ENCODE measurements at places on chromosomes 1 and 21. TPM values are rescaled to one million over a fixed set of nuclear protein-coding genes. Genes with fewer than 3 reads are reported as not detected.

Gene MNDA
- 1.6 TPM for total RNA-seq

Gene CYP4A22
- total RNA-seq, result not detected

Gene TRAF3IP3
- not detected for total RNA-seq

Gene ZBTB8A
- 11.0 TPM for total RNA-seq

Gene AADACL4
- 0.14 TPM for total RNA-seq

Gene EPHA10
- not detected for total RNA-seq

Gene CPLANE2
- total RNA-seq, result 5.1 TPM

Gene ILDR2
- total RNA-seq, result not detected

Gene GUCA2A
- total RNA-seq, result not detected

Gene KRTAP12-2
- not detected for total RNA-seq

Gene RGS1
- 10.7 TPM for total RNA-seq

Gene UBL4B
- not detected for total RNA-seq

Gene GPR157
- total RNA-seq, result 10.7 TPM

Gene AVPR1B
- 0.62 TPM for total RNA-seq

Gene KIAA0040
- total RNA-seq, result 15.1 TPM

Gene VAMP3
- total RNA-seq, result 76.6 TPM

Gene FCER1G
- total RNA-seq, result 39.4 TPM

Gene PTAFR
- total RNA-seq, result 1.0 TPM

Gene FNDC10
- total RNA-seq, result not detected

Gene SLC45A3
- 2.3 TPM for total RNA-seq

Gene TRPM2
- 0.77 TPM for total RNA-seq

Gene AADACL3
- not detected for total RNA-seq

Gene MTARC1
- total RNA-seq, result 5.0 TPM

Gene UQCRHL
- 1.9 TPM for total RNA-seq

Gene COL8A2
- total RNA-seq, result 1.2 TPM

Gene APCS
- not detected for total RNA-seq

Gene ATP1A4
- total RNA-seq, result not detected

Gene ERICH3
- 0.82 TPM for total RNA-seq

Gene CADM3
- 8.8 TPM for total RNA-seq

Gene HOOK1
- 6.9 TPM for total RNA-seq

Gene TCHHL1
- total RNA-seq, result not detected

Gene SCYL3
- total RNA-seq, result 17.3 TPM

Gene OR2T29
- not detected for total RNA-seq

Gene NDC1
- total RNA-seq, result 11.9 TPM

Gene CNKSR1
- 0.29 TPM for total RNA-seq

Gene CDA
- 2.3 TPM for total RNA-seq

Gene LIN28A
- total RNA-seq, result 0.14 TPM

Gene DUSP23
- 121 TPM for total RNA-seq

Gene TRIM17
- 5.9 TPM for total RNA-seq

Gene TNNT2
- 0.21 TPM for total RNA-seq

Gene RORC
- 0.67 TPM for total RNA-seq

Gene RASAL2
- 42.5 TPM for total RNA-seq

Gene S100B
- 18.2 TPM for total RNA-seq

Gene BGLAP
- total RNA-seq, result 0.29 TPM

Gene NKAIN1
- 0.55 TPM for total RNA-seq

Gene KRTAP7-1
- not detected for total RNA-seq

Gene KIF26B
- total RNA-seq, result 1.3 TPM

Gene UBE2G2
- 74.6 TPM for total RNA-seq

Gene TLR5
- 7.9 TPM for total RNA-seq

Gene FAM3B
- total RNA-seq, result 5.1 TPM

Gene SYT14
- not detected for total RNA-seq

Gene AGMAT
- not detected for total RNA-seq

Gene SH2D2A
- not detected for total RNA-seq

Gene RNF223
- not detected for total RNA-seq

Gene CFHR3
- total RNA-seq, result not detected

Gene CLCA4
- 0.07 TPM for total RNA-seq

Gene LCE1B
- total RNA-seq, result not detected

Gene SELL
- 0.29 TPM for total RNA-seq

Gene S100A7A
- total RNA-seq, result not detected
